ENCODE measurements at places on chromosomes 4 and X.

GRCh38 chr4:166538491-166539005, 665.5 kb downstream of the TLL1 start:
- no peak for DNase-seq

- no peak for DNase-seq
Observed at GRCh38 chr4:20252656-20253282, 1.1 kb downstream of the SLIT2 start.

- peak; percentile 52 for DNase-seq
Observed at GRCh38 chrX:53284684-53285447, 3.5 kb upstream of the IQSEC2 start.

- peak; percentile 63 for DNase-seq
Observed at GRCh38 chrX:30864383-30864785, 24.7 kb downstream of the TAB3 start.

- no peak for DNase-seq
Observed at GRCh38 chrX:133440797-133441163, 25.5 kb upstream of the GPC4 start.

DNA sequence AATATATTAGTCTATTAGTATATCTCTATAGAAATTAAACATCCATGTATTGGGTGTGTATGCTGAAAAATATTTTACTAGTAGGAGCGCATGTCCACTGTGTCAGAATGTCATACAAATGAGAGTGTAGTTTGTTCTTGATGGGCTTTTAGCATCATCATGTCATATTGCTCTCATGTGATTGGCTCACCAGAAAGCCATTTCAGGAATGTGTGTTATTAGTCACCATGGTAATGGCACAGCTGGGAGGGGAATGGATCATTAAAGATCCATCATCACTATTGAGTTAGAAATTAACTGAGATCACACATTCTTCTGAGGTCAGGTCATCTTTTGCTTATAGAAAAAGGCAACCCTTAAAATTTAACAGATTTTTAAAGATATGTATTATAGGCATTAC, 77.3 kb downstream of the PHEX start:
- DNase-seq: no peak

GRCh38 chr4:185237175-185237574, 27.8 kb downstream of the SNX25 start:
- no peak for DNase-seq

Measured in inflammatory macrophage treated with lipopolysaccharide for 1 hour (primary cell).